ENCODE measurements at places on chromosomes 3 and 15.

DNA sequence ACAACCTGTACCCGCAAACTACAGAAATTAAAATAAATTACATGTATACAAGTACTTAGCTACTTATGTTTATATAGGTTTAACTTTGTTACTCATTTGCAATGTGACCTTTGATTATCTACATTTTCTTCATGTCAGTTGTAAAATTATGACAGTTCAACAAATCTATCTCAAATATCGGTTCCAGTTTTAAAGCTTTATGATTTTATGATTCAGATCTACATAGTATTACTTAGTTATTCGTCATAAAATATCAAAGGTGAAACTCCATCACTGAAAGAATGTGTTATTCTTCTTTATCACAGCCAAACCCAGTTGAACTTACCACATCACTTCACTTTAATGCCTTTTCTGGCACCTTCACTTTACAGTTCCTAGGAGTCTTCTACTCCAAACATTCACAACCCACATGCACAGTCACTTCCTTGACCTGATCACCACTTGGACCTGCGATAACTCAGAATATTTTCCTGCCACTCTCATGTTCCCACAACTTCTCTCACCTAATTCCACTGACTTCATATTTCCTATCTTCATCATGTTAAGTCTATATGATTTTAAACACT, 47.2 kb downstream of the SLITRK3 start:
- DNase-seq: no peak

- DNase-seq: no peak
Observed at GRCh38 chr3:112470788-112471187, 28.5 kb downstream of the BTLA start.

DNA sequence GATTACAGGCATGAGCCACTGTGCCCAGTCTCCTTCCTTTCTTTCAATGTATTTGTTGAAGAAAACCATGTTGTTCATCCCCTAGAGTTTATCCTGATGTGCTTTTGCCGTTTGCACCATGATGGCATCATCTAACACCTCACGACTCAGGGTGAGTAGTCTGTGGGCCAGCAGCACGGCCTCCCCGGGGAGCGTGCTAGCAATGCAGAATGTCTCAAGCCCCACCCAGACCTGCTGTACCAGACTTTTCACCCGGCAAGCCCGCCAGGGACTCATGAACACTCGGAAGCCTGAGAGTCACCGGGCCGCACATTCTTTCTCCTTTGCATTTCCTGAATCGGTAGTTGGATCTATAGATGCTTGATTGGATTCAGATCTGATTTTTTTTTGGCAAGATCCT, 64.6 kb downstream of the RPN1 start:
- no peak for DNase-seq

GRCh38 chr3:135056084-135056730, 261.1 kb downstream of the EPHB1 start:
- no peak for DNase-seq

GRCh38 chr3:18729671-18730070, 304.5 kb upstream of the SATB1 start:
- no peak for DNase-seq

GRCh38 chr15:55834331-55834730, 91.4 kb upstream of the PRTG start:
- no peak for DNase-seq

GRCh38 chr15:52225230-52225629, 34.0 kb upstream of the GNB5 start:
- no peak for DNase-seq

DNA sequence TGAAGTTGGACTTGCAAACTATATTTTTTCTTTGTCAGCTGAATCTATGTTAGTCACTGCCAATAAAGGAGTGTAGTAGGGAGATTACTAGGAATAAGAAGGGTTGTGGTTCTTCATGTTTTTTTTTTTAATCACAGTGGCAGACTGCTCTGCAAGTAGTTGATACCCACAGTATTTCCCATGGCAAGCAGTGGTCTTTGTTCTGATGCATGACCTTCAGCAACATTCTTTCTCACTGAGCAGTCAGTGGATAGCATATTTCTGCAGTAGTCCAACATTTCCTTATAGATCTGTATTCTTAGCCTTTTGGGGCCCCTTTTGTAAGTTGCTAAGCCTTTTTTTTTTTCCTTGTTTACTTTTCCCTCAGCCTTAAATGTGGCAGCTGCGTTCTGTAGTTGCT, 151.1 kb downstream of the DOCK3 start:
- DNase-seq: no peak

DNA sequence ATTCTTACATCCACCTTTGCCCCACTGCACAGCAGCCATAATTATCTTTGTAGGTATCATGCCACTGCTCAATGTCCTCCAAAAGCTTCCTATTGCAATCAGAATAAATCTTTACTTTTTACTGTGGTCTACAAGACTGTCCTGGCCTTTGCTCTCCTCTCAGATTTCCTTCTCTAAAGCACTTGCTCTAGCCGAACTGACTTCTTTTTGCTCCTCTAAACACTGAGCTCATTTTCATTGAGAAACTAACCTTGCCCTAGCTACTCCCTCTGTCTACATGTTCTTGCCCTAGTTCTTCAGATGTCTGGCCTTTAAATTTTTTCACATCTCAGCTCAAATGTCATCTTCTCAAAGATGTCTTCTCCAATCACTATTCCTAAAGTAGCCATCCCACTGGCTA, 342.8 kb downstream of the TBC1D5 start:
- no peak for DNase-seq

Data from activated T-cell treated with anti-CD3 and anti-CD28 coated beads, Interleukin-2, amount 50 U/mL, for 4 hours (primary cell).